Memory B cell (primary cell): ENCODE measurements at places on chromosomes 11 and 22.

- no peak for DNase-seq
Measured at GRCh38 chr11:117054382-117054781, 43.8 kb downstream of the SIK3 start.

DNA sequence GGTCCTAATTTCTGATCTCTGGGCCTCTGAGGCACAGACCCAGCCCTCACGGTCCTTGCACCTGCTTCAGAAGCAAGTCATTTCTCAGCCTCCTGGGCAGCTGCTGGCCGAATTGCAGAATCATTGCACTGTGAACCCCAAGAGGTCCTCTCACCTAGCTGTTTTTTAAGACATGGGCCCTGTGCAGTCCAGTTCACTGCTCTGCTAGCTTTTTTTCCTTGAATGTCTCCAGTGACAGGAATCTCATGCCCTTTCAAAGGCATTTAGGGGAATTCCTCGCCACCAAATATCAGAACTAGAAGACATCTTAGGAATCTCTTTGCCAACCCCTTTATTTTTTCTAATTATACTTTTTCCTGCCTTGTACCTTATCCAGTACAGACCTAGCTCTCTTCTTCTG is 35.6 kb upstream of the TP53I11 start:
- no peak for DNase-seq

- no peak for DNase-seq
Measured at GRCh38 chr11:83818349-83818748, 532.2 kb upstream of the CCDC90B start.

GRCh38 chr22:27149921-27150543 is 492.6 kb downstream of the MIAT start:
- DNase-seq, result no peak

GRCh38 chr11:35377262-35377661 is 42.1 kb downstream of the SLC1A2 start:
- no peak for DNase-seq

DNA sequence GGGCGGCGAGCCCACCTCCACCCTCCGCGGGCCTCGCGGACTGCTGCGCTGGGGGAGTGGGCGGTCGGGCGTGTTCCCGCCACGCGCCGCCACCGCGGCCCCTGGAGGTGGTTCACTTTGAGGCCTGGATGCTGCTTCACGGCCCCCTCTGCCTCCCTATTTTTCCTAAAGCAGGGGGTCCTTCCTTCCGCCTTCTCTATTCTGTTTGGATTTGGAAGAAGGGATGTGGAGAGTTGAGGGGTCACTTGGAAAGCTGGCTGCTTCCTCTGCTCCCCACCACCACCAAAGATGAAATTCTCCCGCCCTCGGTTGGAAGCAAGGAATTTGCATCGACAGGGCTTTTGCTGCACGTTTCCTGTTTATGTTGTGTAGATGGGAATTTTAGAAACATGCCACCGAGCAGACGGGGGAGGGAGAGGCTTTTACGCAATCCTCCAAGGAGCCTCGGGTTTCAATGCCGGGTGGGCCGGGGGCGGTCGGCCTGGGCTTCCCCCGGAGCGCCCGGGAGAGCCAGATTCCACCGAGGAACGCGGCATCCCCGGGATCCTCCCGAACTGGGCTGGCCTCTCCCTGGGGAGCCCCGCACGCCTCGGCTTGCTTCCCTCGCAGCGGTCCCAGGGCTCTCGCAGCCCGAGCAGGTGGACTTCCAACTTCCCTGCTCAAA is 403 bp upstream of the SBF2 start:
- DNase-seq, result no peak

GRCh38 chr11:103680826-103681225 is 355.6 kb upstream of the DDI1 start:
- DNase-seq, result no peak

DNA sequence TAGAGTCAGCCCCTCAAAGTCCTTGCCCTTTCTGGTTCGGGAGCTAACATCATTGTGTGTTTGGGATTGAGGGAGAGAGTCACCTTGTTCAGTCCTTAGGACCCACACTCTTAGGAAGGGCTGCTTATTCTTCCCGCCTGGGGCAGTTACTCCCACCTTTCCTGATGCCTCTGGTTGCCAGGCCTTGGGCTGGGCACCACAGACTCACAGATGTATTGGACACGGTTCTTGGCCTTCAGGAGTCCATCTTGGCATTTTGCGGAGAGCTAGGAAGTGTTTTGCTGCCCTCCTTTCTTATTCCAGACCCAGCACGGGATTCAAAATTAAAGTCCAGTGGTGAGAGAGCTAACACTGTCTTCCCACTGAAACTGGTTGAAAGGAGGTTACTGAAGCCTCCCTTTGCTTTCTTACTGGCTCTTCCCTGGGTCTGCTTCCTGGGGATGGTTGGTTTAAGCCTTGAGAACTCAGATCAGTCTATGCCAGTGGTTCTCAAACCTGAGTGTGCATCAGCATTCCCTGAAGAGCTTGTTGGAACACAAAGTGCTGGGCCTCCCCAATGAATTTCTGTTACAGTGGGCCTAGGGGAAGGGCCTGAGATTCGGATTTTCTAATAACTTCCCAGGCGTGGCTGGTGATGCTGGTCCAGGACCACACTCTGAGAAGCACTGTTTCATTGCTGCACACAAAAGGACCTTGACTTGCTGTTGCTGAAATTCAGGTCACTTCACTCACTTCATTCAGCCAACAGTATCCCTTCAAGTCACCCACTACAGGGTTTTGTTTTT is 1.4 kb downstream of the OSBP2 start:
- no peak for DNase-seq

- DNase-seq, result no peak
Measured at GRCh38 chr11:103936059-103936458, 100.4 kb upstream of the DDI1 start.

- DNase-seq, result no peak
Measured at GRCh38 chr22:45682064-45682463, 10.4 kb downstream of the ATXN10 start.

GRCh38 chr22:24847490-24847889 is 41.5 kb downstream of the SGSM1 start:
- no peak for DNase-seq

GRCh38 chr11:104163100-104164027 is 583 bp downstream of the PDGFD start:
- no peak for DNase-seq

DNA sequence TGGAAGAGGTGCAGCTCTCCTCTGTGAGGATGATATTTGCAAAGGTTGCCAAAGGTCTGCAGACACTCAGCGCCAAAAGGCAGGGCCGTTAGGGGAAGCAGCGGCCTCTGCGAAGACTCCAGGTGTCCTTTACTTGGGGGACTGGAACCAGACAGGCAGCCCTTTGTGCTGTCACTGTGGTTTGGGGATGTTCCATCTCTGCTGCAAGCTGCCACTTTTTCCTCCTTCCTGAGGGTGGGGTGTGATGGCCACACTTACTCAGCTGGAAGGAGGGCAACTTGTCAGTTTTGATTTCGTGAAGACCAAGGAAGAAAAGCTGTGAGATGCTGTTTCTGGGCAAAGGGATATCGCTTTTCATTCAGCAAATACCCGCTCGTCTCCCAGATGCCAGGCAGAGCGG is 96.5 kb upstream of the PRR5 start:
- no peak for DNase-seq

GRCh38 chr22:38793317-38793716 is 626 bp downstream of the DNAL4 start:
- DNase-seq, result no peak

DNA sequence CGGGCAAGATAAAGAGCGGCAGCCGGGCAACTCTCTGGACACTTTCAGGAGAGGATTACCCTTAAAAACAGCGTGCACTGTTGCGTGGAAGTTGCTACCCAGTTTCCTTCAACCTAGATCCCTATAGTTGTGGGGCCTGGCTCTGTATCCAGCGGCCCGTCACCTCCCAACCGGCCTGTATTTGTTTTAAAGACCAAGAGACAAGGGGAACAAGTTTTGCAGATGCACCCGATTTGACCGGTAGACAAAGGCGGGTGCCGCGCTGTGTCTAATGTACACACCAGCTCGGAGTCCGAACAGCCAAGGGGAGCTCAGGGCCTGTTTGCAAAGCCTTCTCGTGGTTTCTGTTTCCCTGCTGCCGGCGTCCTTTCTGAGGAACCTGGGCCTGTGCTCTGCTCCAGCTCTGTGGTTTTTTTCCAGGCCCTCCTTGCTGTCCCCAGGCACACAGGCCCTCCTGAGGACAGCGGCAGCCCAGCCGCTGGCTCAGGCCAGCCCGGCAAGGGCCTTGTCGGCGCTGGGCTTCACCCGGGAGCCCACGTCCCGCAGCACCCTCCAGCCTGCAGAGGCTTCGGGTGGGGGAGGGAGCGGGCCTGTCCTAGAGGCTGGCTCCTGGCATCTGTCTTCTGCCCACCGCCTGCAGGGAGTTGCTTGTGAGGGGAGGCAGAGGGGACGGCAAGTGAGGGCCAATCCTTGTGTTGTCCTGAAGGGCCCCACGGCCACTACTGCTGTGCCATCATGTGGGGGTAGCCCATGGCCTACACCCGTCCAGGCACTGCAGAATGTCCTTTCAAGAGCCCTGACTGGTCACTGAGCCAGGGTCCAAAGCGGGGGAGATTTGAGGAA is 1.4 kb downstream of the TBX1 start:
- no peak for DNase-seq

DNA sequence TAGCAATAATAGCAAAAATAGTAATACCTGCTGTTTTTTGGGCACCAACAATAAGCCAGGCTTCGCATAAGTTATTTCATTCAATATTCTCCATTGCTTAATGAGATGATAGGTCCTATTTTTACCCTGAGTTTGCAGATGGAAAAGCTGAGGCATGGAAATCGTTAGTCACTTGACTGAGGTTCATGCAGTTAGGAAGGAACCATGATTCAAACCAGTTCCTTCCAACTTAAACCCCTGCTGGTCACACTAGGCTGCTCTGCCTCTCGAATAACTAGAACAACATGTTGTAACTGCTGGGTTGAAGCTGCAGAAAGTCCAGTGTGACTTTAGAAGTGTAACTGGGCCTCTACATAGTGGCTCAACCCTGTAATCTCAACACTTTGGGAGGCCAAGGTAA is 69.3 kb downstream of the SEZ6L start:
- no peak for DNase-seq

- DNase-seq, result no peak
Measured at GRCh38 chr11:120354779-120355178, 18.6 kb downstream of the ARHGEF12 start.

GRCh38 chr11:63918507-63919191 is 1.7 kb upstream of the RCOR2 start:
- DNase-seq, result no peak

DNA sequence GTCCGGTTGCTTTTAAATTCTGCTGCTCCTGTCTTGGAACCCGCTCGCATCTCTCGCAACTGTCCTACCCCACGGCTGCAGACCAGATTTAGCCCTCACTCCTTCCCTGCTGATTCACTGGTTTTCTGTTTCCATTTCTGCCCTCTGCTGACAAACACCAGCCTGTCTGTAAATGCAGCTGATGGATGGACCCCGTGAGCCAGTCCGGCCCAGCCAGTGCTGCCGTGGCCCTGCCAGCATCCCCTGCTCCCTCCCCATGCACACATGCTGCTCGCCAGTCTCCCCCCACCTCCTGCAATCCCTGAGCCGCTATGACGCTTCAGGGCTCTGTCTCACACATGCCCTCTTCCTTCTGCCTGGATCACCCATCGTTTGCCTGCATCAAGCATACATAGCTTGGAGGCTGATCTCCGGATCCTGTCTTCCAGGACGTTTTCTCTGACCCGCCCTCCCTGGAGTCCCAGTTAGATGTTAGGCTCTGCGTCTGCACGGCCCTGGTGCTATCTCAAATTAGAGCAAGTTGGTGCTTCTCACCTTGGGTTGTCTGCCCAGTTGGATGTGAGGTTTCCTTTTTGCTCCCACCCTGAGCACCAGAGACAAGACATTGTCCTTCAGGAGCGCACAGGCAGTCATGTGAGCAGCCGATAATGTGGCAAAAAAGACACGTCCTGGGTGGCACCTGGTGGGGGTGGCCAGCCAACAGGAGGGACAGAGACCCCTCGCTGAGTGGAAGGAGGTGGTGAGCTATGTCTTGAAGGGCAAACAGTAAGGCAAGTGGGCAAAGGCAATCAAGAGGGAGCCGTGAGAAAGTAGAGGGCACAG is 4.3 kb upstream of the ACR start:
- no peak for DNase-seq

DNA sequence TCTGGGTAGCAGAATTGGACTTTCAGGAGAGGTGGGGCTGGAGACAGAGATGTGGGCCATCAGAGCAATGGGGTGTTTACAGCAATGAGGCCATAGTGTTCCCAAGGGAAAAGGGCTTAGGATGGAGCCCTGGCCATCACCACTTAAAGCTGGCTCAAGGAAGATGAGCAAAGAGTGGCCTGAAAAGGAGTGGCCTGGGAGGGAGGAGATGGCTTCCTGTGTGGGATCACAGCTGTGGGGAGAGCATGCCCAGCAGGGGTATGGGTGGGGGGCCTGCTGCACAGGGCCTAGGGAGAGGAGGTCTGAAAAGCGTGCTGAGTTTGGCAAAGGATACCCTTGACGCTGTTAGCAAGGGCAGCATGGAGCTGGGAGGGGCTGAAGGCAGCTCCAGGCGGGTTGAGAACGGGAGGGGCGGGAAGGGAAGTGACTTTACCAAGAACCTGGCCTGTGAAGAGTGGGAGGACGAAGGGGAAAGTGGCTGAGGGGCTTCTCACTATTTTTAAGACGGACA is 13.9 kb downstream of the LRRC32 start:
- DNase-seq, result no peak

- no peak for DNase-seq
Measured at GRCh38 chr11:8002676-8003075, 15.5 kb downstream of the EIF3F start.

- no peak for DNase-seq
Measured at GRCh38 chr11:119895981-119896380, 167.0 kb upstream of the NECTIN1 start.

- no peak for DNase-seq
Measured at GRCh38 chr11:66346476-66347424, 679 bp downstream of the B4GAT1 start.

DNA sequence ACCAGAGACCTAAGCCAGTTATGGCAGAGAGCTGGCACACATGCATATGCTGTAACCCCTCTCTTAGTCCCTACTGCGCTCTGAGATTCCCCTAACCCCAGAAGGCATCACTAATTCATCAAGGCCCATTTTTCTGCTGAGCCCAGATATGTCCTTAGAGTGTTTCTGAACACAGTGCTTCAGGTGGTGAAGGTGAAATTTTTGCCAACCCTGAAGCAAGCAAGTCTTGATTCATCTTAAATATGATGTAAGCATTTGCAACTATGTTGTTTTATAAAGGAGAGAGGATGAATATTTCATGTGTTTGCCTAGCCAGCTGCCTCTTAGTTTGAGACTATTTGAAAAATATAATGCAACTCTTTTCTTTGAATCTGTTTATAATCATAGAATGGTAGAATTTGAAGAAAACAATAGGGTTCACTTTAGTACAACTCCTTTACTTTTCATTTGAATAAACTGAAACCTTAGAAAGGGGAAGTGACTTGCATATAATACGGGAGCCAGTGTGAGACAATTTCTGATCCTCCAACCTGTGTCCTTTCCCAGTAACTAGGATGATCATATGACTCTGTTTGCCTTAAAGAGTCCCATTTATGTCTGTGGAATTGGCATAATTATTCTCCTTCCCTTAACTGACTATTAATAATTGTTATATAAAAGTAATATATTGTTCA is 194.3 kb upstream of the MTNR1B start:
- no peak for DNase-seq
